ENCODE measurements at places on chromosomes 1 and 21.

- H3K4me1 ChIP-seq: no peaks in the 10 kb centered on the region
- no peak overlapping the region for H3K4me3 ChIP-seq
- no peak for DNase-seq
- H3K36me3 ChIP-seq: no peaks in the 10 kb centered on the region
Measured at GRCh38 chr1:98387701-98388100, 273.8 kb upstream of the SNX7 start.

DNA sequence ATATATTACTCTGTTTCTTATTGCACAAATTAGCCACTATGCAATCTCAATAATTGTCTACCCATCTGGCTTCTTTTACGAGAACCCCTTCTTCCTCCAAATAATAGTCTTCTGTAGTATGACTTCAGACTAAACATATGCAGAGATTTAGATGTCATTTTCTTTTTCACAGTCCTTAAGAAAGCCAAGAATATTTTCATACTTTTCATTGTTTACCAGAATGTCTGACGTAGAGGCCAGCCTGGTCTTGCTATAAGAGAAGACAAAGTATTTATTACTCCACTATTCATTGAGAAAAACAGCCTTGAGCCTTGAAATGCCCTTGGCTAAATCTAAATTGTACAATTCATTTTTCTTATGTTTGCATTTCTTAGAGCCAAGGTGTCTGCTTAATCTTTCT lies 714.9 kb upstream of the CXADR start:
- no peak for DNase-seq
- no peaks in the 10 kb centered on the region for H3K27me3 ChIP-seq
- H3K27ac ChIP-seq: no peak overlapping the region
- H3K36me3 ChIP-seq: no peaks in the 10 kb centered on the region
- no peaks in the 10 kb centered on the region for H3K4me1 ChIP-seq
- H3K4me3 ChIP-seq: no peak overlapping the region

DNA sequence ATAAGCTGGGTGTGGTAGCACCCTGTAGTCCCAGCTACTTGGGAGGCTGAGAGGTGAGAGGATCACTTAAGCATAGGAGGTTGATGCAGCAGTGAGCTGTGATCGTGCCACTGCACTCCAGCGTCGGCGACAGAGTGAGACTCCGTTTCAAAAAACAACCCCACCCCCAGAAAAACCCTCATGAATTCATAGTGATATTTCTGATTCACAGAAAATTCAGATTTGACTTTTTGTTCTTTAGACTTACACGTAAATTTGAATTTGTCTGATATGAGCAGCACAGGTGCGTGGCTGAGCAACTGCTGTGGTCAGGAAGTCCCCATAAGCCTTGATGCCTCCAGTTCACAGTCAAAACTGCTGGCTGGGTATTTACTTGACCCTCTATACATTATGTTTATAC lies 10.0 kb upstream of the MORC3 start:
- no peak overlapping the region for H3K4me3 ChIP-seq
- H3K27ac ChIP-seq: no peak overlapping the region
- no peaks in the 10 kb centered on the region for H3K27me3 ChIP-seq
- no peaks in the 10 kb centered on the region for H3K36me3 ChIP-seq
- no peak for DNase-seq

DNA sequence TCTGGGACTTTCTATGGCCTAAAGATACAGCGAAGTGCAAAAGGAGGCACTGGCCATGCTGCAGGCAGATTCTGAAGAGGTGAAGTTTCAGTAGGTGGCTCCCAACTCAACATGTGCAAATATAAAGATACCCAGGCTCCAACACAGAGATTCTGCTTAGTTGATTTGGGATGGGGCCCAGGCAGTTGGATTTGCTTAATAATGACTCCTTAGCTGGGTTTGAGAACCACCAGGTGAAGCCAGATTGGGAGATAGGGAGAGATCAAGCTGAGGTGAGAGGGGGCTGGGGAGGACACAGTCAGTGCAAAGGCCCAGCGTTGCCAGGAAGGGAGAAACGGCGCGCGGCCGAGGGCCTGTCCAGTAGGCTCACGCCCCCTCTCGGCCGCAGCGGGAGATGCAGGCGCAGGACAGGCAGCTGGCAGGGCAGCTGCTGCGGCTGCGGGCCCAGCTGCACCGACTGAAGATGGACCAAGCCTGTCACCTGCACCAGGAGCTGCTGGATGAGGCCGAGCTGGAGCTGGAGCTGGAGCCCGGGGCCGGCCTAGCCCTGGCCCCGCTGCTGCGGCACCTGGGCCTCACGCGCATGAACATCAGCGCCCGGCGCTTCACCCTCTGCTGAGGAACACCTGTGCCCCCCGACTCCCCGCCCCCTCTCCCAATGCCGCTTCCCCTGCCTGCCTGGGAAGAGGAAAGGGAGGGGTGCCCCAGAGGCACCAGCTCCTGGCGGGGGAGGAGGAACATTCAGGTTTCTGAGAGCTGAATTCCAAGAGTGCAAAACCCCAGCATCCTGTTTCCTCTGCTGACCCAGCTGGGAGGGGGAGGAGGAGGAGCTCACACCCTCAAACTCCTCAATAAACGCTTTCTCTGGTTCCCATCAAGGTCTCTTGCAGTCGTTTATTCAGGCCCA lies 1.2 kb downstream of the FAM167B start:
- no peaks in the 10 kb centered on the region for H3K36me3 ChIP-seq
- peak; percentile 91 for DNase-seq
- H3K4me3 ChIP-seq: no peak overlapping the region
- no peaks in the 10 kb centered on the region for H3K4me1 ChIP-seq
- H3K27me3 ChIP-seq: no peaks in the 10 kb centered on the region
- H3K27ac ChIP-seq: no peak overlapping the region

GRCh38 chr1:69777971-69778370 lies 210.2 kb downstream of the LRRC7 start:
- no peaks in the 10 kb centered on the region for H3K4me1 ChIP-seq
- H3K4me3 ChIP-seq: no peak overlapping the region
- DNase-seq: no peak
- H3K36me3 ChIP-seq: no peaks in the 10 kb centered on the region
- no peak overlapping the region for H3K27ac ChIP-seq

DNA sequence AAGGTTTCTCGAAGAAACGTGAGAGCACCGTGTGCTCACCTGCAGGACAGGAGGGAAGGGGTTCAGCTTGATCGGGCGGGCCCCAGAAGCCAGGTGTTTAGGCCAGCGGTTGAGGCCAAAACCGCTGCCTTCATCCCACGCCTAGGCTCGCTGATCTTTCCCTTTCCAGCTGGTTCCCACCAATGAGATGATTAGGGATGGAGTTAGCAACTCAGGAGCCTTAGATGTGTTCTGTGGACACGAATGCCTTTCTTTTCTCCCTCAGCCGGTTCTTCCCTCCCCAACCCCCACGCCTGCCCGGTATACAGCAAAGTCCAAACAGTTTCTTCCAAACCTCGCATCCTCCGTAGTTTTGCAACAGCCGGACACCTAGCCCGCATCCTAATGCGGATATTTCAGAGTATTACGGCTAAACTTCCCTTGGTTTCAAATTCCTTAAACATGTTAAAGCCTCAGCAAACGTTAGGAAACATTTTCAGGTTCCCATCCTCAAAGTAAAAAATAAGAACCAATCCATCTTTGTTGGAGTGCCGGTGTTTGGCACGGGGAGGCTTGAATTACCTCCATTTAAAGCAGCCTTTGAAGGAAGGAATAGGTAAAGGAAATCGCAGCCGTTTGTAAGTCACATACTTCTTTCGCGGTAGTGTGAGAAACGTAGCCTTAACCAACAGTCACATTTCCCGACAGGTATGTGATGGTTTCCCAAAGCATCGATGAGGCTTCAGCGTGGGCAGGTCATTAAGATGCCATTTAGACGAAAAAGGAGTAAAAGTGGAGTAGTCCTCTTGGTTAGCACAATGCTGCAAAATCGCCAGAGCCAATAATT lies 1.1 kb downstream of the LRRC8C start:
- no peaks in the 10 kb centered on the region for H3K36me3 ChIP-seq
- H3K27ac ChIP-seq: no peak overlapping the region
- DNase-seq: peak; percentile 32
- no peaks in the 10 kb centered on the region for H3K27me3 ChIP-seq
